ENCODE measurements at places on chromosomes 2 and 18. TPM values are rescaled to one million over a fixed set of nuclear protein-coding genes. Genes with fewer than 3 reads are reported as not detected.

DNA sequence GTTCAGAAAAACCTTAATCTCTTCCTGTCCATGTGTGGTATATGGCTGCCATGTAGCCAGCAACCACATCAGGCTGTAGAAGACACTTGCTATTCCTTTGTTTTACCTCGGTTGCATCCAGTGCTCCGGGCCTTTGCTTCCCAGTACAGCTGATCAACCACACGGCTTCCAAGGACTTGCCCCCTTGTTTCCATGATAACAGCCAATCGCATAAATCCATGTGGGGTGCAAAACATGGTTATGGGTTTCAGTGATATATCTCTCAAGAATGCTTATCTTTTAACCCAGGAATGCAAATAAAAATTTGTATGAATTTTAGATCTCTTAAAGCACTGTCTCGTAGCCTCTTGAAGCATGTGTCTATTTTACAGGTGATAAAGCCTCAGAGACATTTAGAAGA, 118.3 kb downstream of the MGAT5 start:
- H3K4me1 ChIP-seq: peaks cover 2% of the 10 kb centered on the region
- no peak for DNase-seq
- peaks cover 5% of the 10 kb centered on the region for H3K36me3 ChIP-seq

- H3K27me3 ChIP-seq: no peaks in the 10 kb centered on the region
- no peaks in the 10 kb centered on the region for H3K4me1 ChIP-seq
- DNase-seq: no peak
- no peak overlapping the region for H3K4me3 ChIP-seq
- no peak overlapping the region for H3K27ac ChIP-seq
These were observed 38.9 kb downstream of the INO80C start for GRCh38 chr18:35458677-35459441.

- H3K4me3 ChIP-seq: no peak overlapping the region
- no peak for DNase-seq
- H3K4me1 ChIP-seq: no peaks in the 10 kb centered on the region
- no peaks in the 10 kb centered on the region for H3K36me3 ChIP-seq
- H3K27ac ChIP-seq: no peak overlapping the region
These were observed 1142.3 kb upstream of the FANCL start for GRCh38 chr2:59383473-59383872.

DNA sequence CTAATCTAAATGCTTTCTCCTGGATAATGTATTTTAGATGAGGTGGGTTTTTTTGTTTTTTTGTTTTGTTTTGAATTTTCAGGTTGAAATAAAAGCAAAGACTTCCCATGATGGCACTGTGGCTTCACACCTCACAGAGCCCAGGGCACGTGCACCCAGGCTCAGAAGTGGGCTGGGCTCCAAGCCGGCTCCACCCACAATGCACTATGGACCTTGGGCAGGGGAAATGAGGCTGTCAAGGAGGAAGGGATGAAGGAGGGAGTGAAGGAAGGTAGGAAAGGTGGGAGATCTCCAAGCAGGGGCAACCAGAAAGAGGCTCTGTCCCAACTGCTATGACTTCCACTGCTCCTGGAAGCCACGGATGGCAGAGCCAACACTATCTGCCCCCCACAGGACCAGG, 60.4 kb downstream of the BIN1 start:
- H3K4me3 ChIP-seq: no peak overlapping the region
- H3K27me3 ChIP-seq: no peaks in the 10 kb centered on the region
- no peak overlapping the region for H3K27ac ChIP-seq
- peaks cover 9% of the 10 kb centered on the region for H3K36me3 ChIP-seq
- peaks cover 2% of the 10 kb centered on the region for H3K4me1 ChIP-seq
- DNase-seq: no peak

GRCh38 chr2:233133239-233133638, 73.1 kb downstream of the INPP5D start:
- H3K36me3 ChIP-seq: peaks cover 74% of the 10 kb centered on the region
- no peaks in the 10 kb centered on the region for H3K27me3 ChIP-seq
- H3K4me3 ChIP-seq: no peak overlapping the region
- H3K4me1 ChIP-seq: peaks cover 30% of the 10 kb centered on the region

- H3K4me1 ChIP-seq: peaks cover 54% of the 10 kb centered on the region
- H3K27me3 ChIP-seq: no peaks in the 10 kb centered on the region
- peak; percentile 42 for DNase-seq
- H3K36me3 ChIP-seq: peaks cover 49% of the 10 kb centered on the region
- H3K4me3 ChIP-seq: peak overlapping the region; percentile 65
These were observed 3.1 kb downstream of the ARHGAP15 start for GRCh38 chr2:143132355-143132754.

DNA sequence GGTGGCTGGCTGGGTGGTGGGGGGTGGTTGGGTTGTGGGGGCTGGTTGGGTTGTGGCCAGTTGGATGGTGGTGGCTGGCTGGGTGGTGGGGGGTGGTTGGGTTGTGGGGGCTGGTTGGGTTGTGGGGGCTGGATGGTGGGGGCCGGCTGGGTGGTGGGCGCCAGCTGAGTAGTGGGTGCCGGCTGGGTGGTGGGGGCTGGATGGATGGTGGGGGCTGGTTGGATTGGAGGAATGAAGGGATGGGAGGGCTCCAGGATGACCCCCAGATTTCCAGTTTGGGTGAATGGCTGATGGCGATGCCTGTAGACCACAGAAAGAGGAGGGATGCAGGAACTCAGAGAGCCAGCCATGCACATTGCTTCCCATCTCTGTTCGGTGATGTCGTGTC, 26.8 kb upstream of the GPR17 start:
- H3K4me1 ChIP-seq: peaks cover 9% of the 10 kb centered on the region
- peaks cover 34% of the 10 kb centered on the region for H3K27me3 ChIP-seq
- H3K36me3 ChIP-seq: no peaks in the 10 kb centered on the region
- no peak overlapping the region for H3K27ac ChIP-seq
- DNase-seq: no peak

- no peak overlapping the region for H3K27ac ChIP-seq
- H3K27me3 ChIP-seq: no peaks in the 10 kb centered on the region
- no peaks in the 10 kb centered on the region for H3K36me3 ChIP-seq
- H3K4me3 ChIP-seq: no peak overlapping the region
These were observed 126.2 kb downstream of the TPO start for GRCh38 chr2:1539441-1539840.

DNA sequence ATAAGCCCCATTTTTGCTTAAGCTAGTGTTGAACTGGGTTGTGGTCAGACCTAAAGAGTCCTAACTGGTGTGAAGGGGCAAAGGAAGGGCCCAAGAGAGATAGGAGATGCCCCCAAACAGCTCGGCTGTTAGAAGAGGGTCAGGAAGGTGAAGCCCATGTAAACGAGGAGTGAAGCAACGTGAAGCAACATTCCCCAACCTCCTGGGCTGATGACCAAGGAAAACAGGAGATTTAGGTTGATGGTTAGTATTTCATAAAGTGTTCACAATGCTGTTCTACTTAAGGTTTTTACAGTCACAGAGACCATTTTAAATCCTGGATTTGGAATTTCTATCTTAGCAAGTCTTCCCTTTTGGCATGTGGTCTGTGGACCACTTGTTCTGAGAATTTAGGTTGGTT, 144.0 kb upstream of the SERPINE2 start:
- peaks cover 5% of the 10 kb centered on the region for H3K27me3 ChIP-seq
- no peaks in the 10 kb centered on the region for H3K36me3 ChIP-seq
- no peaks in the 10 kb centered on the region for H3K4me1 ChIP-seq
- DNase-seq: no peak
- H3K4me3 ChIP-seq: no peak overlapping the region

GRCh38 chr2:211328126-211328525, 771.7 kb downstream of the CPS1 start:
- no peak overlapping the region for H3K27ac ChIP-seq
- H3K36me3 ChIP-seq: no peaks in the 10 kb centered on the region
- no peak overlapping the region for H3K4me3 ChIP-seq
- no peak for DNase-seq
- no peaks in the 10 kb centered on the region for H3K27me3 ChIP-seq

- no peaks in the 10 kb centered on the region for H3K4me1 ChIP-seq
- H3K36me3 ChIP-seq: no peaks in the 10 kb centered on the region
- DNase-seq: no peak
- no peak overlapping the region for H3K4me3 ChIP-seq
These were observed 409.1 kb upstream of the CRIM1 start for GRCh38 chr2:35946478-35946877.

DNA sequence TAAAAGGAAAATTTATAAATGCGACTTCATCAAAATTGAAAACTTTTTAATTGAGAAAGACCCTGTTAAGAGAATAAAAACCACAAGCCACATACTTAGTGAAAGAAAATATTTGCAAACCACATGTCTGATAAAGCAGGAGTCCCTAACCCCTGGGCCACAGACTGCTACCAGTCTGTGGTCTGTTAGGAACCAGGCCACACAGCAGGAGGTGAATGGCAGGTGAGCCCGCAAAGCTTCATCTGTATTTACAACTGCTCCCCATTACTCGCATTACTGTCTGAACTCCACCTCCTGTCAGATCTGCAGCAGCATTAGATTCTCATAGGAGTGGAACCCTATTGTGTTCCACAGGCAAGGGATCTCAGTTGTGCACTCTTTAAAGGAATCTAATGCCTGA, 95.5 kb upstream of the CRACDL start:
- H3K4me3 ChIP-seq: no peak overlapping the region
- peak; percentile 56 for DNase-seq
- H3K27me3 ChIP-seq: peaks cover 15% of the 10 kb centered on the region
- H3K4me1 ChIP-seq: peaks cover 23% of the 10 kb centered on the region
- peak overlapping the region; percentile 7 for H3K27ac ChIP-seq
- peaks cover 8% of the 10 kb centered on the region for H3K36me3 ChIP-seq

- H3K4me3 ChIP-seq: no peak overlapping the region
- no peaks in the 10 kb centered on the region for H3K4me1 ChIP-seq
- no peaks in the 10 kb centered on the region for H3K36me3 ChIP-seq
- no peak for DNase-seq
- no peak overlapping the region for H3K27ac ChIP-seq
These were observed 28.2 kb upstream of the ACAA2 start for GRCh38 chr18:49841236-49842217.

DNA sequence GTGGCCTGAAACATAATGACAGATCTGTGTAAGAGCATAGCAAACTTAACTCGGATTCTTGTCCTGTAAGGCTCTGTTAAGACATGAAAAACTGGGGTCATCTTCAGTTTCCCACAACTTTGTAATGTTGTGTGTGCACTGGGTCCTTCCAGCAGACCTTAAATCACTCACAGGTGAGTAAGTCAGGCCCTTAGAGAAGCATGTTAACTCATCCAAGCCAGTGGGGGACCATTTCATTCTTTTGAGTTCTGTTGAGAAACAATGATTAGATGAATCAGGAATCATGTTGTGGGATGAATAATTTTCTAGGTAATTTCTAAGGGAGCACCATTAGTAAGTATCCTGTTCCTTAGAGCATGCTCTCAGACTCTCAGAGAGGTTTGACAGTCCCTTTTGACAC, 167.1 kb downstream of the ESCO1 start:
- no peaks in the 10 kb centered on the region for H3K36me3 ChIP-seq
- peaks cover 13% of the 10 kb centered on the region for H3K27me3 ChIP-seq
- no peak overlapping the region for H3K4me3 ChIP-seq

GRCh38 chr18:8794934-8795280, 89.6 kb downstream of the MTCL1 start:
- no peak overlapping the region for H3K27ac ChIP-seq
- no peak for DNase-seq
- H3K4me1 ChIP-seq: no peaks in the 10 kb centered on the region

GRCh38 chr2:128405467-128405900, 86.8 kb upstream of the HS6ST1 start:
- DNase-seq: peak; percentile 22
- H3K4me3 ChIP-seq: no peak overlapping the region
- no peak overlapping the region for H3K27ac ChIP-seq
- H3K36me3 ChIP-seq: no peaks in the 10 kb centered on the region
- no peaks in the 10 kb centered on the region for H3K4me1 ChIP-seq
- H3K27me3 ChIP-seq: peaks cover 15% of the 10 kb centered on the region

DNA sequence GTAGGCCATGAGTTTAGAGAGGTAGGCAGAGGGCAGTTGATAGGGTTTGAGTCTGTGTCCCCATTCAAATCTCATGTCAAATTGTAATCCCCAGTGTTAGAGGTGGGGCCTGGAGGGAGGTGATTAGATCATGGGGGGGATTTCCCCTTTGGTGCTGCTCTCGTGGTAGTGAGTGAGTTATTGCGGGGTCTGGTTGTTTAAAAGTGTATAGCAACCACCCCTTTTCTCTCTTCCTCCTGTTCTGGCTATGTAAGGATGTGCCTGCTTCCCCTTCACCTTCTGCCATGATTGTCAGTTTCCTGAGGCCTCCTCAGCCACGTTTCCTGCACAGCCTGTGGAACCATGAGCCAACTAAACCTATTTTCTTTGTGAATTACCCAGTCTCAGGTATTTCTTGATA, 25.5 kb downstream of the MARCHF4 start:
- H3K27me3 ChIP-seq: peaks cover 4% of the 10 kb centered on the region
- peaks cover 45% of the 10 kb centered on the region for H3K4me1 ChIP-seq
- no peak overlapping the region for H3K27ac ChIP-seq
- no peak overlapping the region for H3K4me3 ChIP-seq
- no peaks in the 10 kb centered on the region for H3K36me3 ChIP-seq
- DNase-seq: no peak

- no peaks in the 10 kb centered on the region for H3K4me1 ChIP-seq
- H3K27me3 ChIP-seq: peaks cover 2% of the 10 kb centered on the region
- no peak overlapping the region for H3K27ac ChIP-seq
- DNase-seq: peak; percentile 3
- no peak overlapping the region for H3K4me3 ChIP-seq
These were observed 137.0 kb upstream of the HS6ST1 start for GRCh38 chr2:128455721-128456050.

DNA sequence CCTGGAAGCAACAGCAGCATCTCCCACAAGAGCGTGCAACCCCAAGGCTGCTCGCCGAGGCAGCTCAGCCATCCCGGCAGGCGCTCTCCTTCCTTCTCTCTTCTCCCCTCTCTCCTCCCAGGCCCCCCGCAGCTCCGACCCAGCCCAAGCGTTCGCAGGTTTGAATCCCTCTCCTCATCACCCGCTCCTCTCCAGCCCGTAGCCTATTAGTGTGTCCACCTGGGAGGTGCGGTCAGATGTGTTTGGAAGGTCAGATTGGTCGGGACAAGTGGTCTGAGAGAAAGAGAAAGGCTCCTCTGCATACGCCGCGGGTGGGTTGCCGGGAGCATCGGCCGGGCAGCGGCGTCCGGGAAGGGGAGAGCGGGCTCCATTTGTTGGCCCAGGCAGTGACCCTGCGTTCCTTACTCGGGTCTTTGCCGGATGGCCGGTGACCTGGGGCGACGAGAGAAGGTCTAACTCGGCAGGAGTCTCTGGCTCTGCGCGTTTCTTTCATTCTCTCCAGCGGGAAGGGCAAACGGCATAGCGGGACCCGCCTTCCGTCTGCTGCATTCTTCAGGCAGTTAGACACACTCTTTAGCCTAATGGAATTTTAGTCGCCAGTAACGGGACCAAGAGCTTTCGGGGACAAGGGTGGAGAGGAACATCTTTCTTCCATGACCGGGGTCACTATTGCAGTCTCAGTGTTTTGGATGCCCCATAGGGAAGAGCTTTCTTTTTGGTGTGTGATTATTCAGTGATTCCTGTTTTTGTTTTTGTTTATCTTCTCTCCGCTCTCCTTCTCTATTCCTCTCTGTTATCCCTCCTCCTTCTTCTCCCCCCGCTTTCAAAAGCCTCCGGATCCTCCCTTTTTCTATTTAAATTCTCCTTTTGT, 1.1 kb upstream of the TMEFF2 start:
- no peak overlapping the region for H3K27ac ChIP-seq
- H3K4me1 ChIP-seq: peaks cover 26% of the 10 kb centered on the region
- peaks cover 73% of the 10 kb centered on the region for H3K27me3 ChIP-seq
- peak overlapping the region; percentile 66 for H3K4me3 ChIP-seq
- no peak for DNase-seq
- H3K36me3 ChIP-seq: no peaks in the 10 kb centered on the region

Gene GCG
- not detected for total RNA-seq

Gene MEIS1
- total RNA-seq: not detected

Gene BOK
- total RNA-seq: not detected

Gene TSN
- 68.8 TPM for total RNA-seq

Gene RAMP1
- 0.64 TPM for total RNA-seq

Gene SFTPB
- total RNA-seq: not detected

Gene IL1B
- total RNA-seq: 0.14 TPM
